ENCODE measurements at places on chromosomes 2 and 18.

GRCh38 chr2:120398996-120399888 lies 53.3 kb downstream of the INHBB start:
- DNase-seq = no peak

DNA sequence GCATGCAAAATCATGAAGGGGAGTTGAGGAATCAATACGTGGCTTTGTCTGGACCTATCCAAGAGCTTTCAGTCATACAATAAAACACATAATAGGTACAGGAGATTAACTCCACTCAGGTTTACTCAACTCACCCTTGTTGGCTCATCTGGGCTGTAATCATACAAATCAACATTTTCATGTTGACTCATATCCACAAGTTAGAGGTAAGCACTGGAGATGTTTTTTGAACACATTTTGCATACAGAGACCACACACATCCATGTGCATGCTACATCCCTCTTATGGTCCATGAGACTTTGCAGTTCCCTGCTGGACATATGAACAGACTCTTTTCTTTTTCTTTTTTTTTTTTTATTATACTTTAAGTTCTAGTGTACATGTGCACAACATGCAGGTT lies 336.9 kb upstream of the PIK3C3 start:
- no peak for DNase-seq

DNA sequence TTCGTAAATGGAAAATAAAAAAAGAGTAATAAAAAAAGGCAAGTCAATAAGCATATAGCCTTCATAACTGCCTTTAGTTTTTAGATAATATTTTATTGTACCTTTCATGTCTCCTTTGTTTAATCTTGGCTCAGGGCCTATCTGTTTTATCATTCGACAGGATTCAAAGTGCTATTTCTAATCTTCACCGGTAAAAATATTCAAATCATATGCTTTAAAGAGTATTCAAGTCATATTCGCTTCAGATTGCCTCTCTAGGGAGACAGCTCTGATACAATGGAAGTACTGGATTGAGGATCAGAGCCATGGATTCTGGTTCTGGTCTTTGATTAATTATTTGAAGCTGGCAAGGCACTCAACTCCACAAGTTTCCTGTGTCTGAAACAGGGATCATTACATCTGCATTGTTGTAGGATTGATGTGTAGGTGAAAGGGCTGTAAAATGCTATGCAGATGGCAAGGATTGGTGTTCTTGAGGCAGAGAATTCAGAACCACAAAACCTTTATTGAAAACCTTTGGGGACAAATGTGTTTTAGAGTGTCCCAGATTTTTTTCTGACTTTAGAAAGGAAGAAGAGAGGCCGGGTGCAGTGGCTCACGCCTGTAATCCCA lies 84.3 kb upstream of the RAPH1 start:
- DNase-seq = no peak

DNA sequence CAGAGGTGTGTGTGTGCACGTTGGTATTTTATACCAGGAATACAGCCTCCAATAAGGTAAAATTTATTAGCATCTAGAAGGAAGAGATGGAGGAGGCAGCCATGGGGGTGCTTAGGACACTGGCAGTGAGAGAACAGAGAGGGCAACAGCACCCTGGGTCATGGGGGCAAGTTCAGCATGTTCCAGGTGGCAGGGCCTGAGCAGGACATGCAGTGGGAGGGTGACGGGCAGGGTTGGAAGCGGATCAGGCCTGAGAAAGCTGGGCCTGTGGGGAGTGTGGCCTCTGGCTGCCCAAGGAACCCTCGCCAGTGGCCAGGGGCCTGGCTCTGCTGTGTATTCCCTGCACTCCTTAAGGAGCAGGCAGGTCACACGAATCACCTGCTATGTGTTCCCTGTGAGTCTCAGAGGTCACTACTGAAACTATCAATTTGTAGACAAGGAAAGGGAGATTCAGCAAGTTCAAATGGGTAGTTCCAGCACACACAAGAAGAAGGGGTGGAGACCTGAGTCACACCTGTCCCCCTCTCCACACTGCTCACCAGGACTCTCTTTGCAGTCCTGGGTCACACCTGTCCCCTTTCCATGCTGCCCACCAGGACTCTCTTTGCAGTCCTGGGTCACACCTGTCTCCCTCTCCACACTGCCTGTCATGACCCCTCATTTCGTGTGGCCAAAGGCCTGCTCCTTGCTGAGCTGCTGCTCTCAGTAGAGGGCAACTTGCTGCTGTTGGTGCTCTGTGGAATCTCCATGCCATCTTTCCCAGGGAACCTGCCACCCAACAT lies 463.9 kb upstream of the HS6ST1 start:
- DNase-seq = no peak

GRCh38 chr18:60180671-60181070 lies 191.9 kb downstream of the MC4R start:
- no peak for DNase-seq

DNA sequence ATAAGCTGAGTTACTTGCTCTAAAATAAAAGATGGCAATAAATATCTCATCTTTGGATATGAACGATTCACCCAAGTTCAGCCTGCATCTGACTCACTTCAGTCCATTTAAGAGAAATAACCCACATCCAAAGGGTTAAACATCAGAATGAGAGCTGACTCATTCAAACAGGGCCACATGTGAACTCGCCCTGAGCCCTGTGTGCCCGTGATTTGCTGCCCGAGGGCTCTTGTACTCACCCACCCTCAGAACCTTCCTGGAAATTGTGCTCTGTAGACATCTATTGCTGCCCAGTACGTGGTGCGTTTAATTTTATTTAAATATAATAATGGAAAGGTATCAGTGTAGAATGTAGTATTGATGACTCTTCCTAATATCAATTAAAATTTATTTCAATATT lies 66.9 kb upstream of the RBM44 start:
- DNase-seq = peak; percentile 43

DNA sequence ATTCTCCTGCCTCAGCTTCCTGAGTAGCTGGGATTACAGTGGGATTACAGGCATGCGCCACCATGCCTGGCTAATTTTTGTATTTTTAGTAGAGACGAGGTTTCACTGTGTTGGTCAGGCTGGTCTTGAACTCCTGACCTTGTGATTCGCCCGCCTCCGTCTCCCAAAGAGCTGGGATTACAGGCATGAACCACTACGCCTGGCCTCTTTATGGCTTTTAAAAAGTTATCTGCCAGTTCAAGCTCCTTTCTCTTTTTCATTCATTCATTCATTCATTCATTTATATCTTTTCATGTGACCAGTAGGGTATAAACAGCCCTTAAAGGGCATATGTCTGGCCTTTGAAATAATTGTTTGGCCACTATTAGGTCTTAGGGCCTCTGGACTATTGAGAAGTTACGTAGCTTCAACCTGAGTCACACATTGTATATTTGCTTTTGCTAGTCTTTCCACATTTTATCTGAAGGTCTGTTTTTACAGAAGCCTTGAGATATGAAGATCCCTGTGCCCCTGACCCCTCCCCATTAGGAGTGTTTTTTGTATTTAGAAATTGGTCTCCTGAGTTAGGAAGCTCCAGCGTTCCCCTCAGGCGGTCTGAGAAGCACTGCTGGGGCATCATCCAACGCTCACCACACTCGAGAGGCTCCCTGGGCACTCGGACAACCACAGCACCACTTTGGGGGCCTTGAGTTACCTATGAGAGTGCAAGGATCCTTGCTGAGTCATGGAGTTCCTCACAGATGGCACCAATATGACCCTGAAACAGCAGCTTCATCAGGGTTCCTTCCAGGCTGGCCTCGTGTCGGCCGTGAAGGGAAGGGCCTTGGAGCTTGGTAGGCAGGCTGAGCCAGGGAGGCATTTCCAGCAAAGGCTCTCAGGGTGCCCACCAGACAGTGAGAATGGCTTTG lies 21.8 kb downstream of the FZD5 start:
- DNase-seq = no peak

GRCh38 chr18:68925268-68925667 lies 127.4 kb downstream of the CCDC102B start:
- no peak for DNase-seq

DNA sequence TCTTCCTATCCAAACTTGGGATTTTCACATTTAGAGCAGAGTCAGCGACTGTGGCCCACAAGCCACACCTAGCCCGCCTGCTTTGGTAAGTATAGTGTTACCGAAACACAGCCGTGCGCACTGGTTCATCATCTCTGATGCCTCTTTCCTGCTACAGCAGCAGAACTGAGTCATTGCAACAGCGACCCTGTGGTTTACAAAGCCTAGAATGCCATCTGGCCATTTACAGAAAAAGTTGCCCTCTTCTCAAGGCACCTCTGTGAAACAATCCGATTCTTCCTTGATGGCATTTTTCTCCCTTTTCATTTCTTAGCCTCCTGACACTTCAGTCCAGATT lies 10.7 kb upstream of the IAH1 start:
- DNase-seq = peak; percentile 28

DNA sequence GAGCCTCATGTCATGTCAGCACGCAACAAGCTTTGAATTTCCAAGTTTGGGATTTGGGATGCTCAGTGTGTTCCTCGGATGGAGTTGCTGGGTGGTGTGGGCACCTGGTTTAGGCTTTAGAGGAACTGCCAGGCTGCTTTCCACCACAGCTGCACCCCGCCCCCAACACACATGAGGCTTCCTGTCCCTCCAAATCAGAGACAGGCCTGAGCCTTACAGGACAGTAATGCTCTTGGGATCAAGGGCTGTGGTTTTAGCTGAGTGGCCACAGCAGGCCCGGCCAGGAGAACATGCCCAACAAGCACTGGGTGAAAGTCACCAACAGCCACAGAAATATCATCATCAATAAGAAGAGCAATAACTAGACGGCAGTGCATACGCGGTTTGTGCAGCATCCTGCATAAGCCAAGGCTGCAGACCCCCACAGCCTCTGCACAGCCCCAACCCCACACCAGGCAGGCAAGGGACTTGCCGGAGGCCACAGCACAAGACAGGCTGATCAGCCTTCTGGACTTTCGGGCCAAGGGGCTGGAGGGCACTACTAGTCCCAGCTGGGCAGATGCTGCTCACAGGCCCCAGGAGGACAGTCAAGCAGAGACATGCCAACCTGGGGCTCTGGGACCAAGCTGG lies 29.7 kb upstream of the GPC1 start:
- DNase-seq = no peak

GRCh38 chr2:151973901-151974199 lies 125.0 kb downstream of the CACNB4 start:
- no peak for DNase-seq

DNA sequence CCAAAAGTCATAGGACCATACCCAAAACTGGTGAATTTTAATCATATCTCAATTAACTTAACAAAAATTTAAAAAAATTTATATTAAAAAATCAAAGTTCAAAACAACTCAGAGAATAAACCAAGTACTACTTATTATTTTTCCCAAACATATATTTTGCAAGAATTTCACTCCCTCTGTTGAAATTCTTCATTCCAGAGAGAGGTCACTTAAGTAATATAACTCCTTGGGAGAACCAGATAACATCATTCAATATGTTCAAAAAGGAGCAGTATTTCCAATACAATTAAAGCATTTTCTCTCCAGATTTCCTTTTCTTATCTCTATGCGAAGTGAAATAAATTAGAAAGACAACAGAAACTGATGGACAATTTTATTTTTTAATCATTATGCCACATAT lies 165.9 kb upstream of the RND3 start:
- DNase-seq = no peak

GRCh38 chr18:2451556-2451955 lies 119.7 kb downstream of the METTL4 start:
- DNase-seq = no peak

GRCh38 chr2:126915903-126916302 lies 17.2 kb downstream of the TEX51 start:
- DNase-seq = no peak

DNA sequence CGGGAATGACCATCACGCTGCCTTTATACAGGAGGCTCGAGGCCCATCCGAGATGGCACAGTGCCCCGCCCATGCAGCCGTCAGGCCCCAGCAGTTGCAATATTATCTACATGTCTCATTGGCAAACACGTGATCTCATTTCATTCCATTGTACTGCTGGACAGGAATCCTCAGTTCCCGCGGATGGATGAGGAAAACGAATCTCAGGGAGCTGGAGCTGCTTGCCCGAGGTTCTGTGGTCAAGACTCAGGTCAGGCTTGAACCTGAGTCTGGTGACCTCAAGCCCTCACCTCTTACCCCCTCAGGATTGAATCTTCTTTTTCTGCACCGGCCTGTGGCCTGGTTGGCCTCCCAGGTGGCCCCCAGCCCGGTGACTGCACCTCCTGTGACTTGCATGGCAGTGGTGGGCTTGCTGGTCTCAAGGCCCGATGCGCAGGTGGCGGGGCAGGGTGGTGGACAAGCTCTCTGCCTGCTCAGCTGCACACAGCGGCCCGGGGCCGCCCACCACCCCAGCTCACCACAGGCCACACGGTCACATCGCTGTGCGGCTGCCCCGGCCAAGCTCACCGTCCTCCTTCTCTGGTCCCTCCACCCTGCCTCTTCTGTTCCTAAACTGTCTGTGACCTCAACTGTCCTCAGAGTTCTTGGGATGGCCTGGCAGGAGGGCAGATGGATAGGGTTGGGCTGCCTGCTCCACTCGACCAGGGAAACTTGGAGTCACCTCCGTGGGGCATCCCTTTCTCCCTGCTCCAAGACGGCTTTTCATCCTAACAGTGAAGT lies 52.0 kb upstream of the HS6ST1 start:
- DNase-seq = no peak

- DNase-seq = peak; percentile 18
Observed at GRCh38 chr2:164840930-164841718, 499 bp downstream of the COBLL1 start.

DNA sequence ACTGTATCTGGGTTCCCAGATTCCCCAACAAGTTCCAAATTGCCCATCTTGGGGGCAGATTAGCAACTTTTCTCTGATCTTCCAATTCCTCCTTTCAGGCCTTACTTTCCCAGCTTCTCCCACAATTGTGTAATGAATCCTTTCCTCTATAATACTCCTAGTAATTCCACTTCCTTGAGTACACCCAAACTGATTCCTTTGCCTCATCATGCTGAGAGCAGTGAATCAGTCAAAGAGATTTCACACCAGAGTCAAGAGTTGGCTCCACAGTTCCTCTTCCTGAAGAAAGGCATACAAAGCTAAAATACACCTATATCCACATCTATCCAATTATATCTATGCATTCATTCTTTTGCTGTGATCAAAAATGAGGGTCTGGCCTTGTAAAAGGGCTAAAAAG lies 28.6 kb upstream of the DAPL1 start:
- no peak for DNase-seq
